Omental fat pad (tissue), 4 donors: ENCODE measurements at places on chromosomes 3 and 15.
A peak's percentile ranks its signal among the peaks of the same experiment; 100 is the strongest.

GRCh38 chr3:15861163-15861562 is 63.4 kb upstream of the ANKRD28 start:
- DNase-seq: no peak

DNA sequence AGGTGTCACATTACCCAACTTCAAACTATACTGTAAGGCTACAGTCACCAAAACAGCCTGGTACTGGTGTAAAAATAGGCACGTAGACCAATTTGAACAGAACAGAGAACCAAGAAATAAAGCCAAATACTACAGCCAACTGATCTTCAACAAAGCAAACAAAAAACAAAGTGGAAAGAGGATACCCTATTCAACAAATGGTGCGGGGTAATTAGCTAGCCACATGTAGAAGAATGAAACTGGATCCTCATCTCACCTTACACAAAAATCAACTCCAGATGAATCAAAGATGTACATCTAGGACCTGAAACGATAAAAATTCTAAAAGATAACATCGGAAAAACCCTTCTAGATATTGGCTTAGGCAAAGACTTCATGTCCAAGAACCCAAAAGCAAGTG is 13.1 kb downstream of the PEAK1 start:
- DNase-seq: no peak

- no peak for DNase-seq
These were observed 52.8 kb downstream of the RASA2 start for GRCh38 chr3:141539431-141540187.

GRCh38 chr3:166510382-166510781 is 673.2 kb upstream of the BCHE start:
- no peak for DNase-seq

- DNase-seq: no peak
These were observed 3.8 kb upstream of the TKT start for GRCh38 chr3:53259427-53260259.

- no peak for DNase-seq
These were observed 20.3 kb upstream of the NRROS start for GRCh38 chr3:196619223-196619622.

DNA sequence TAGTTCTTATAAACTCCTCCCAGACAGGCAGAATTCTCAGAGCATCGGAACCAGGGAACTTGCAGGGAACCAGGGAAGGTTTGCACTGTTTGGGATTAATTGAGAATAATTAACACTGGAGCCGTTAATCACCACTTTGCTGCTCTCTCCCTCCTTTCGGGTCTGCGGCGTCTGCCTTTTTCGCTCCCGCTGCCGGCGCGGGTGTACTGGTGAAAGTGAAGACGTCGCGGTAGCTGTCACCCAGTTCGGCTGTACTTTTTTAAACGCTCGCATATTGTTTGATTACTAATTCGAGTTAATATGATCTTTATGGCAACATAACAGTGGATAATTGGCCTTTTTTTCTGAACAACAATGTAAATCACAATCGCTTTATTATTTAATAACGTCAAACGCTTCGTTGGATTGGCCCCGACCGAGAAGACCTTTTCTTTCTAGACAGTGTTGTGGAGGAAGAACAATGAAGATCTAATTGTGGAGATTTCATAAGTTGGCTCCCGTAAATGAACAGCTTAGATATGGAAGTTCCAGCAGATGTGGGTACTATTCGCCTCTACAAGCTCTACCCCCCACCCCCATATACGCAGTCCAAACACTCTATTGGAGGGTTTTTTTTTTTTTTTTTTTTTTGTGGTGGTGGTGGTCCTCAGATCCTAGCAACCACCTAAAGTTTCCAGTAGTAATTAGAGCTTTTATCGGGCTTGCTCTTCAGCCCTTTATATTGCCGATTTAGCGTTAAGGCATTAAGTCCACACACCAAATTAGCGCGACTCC is 12.7 kb downstream of the SOX2 start:
- no peak for DNase-seq

DNA sequence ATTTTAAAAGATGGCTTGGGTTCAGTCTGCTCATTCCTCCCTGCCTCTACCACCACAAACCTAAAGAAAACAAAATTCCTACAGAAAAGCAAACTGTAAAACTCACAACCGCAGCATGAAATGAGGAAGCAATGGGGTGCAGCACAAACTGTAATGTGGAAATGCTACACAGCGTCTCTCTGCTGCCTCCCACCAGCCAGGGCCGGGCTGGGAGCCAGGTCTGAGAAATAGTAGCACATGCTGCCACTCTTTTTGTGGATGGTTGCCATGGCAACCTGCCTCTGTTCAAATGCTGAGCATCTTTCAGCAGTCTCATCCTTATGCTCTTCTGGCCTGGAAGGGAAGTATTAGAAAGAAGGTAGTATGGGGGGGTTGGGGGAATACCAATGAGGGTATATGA is 55.4 kb downstream of the EOMES start:
- peak; percentile 40 for DNase-seq

DNA sequence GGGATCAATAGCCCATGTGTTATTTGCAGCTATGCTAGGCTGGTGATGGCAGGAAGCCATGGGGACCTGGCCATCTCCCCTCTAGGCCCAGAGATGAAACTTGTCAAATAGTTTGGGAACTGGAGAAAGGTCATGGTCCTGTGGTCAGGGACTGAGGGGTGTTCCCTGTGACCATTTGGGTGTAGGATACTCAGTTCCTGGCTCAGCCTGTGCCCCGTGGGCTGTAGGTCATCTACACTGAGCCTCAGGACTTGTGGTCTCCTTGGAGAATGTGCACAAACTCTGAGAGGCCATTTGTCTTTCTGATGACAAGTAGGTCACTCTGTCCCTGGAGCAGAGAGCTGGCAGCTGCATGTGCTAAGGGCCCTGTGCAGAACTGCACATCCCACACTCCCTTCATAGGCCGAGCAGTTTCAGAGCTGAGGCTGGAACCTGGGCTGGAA is 17.5 kb downstream of the GASK1A start:
- DNase-seq: no peak

- no peak for DNase-seq
These were observed 12.6 kb upstream of the STARD5 start for GRCh38 chr15:81336568-81336967.

DNA sequence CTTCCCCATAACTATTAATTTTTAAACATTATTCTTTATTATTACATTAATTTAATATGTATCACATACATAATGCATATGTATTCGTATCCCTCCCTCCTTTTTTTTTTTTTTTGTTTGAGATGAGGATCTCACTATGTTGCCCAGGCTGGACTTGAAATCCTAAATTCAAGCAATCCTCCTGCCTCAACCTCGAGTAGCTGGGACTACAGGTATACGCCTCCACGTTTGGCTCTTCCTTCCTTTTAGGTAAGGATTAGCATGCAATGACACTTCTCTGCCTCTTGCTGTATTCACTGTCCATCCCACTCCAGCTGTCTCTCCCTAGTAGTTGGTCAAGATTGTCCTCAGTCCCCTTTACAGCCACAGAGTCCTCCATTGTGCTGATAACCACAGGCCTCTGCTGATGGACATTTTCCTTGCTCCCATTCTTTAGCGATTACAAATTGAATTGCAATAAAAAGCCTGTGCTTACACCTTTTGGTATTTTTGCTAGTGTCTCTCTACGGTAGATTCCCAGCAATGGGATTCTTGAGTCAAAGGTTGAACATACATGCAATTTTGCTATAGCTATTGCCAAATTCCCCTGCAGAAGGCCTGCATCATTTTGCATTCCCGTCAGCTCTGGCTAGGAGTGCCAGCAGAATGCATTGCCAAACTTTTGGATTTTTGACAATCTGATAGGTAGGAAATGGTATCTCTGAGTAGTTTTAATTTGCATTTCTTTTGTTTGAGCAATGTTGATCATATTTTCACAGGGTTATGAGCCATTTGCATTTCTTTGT is 156.6 kb downstream of the SMAD6 start:
- no peak for DNase-seq
